ENCODE measurements at places on chromosomes 4 and X. TPM values are rescaled to one million over a fixed set of nuclear protein-coding genes. Genes with fewer than 3 reads are reported as not detected.

The BCLAF3 gene
- 16.9 TPM for total RNA-seq

The CT45A2 gene
- total RNA-seq: not detected

The MTNR1A gene
- total RNA-seq: 0.80 TPM

The CDS1 gene
- total RNA-seq: 18.7 TPM

The USP17L10 gene
- total RNA-seq: not detected

The NUDT11 gene
- 17.1 TPM for total RNA-seq

The CT45A3 gene
- not detected for total RNA-seq

The KIAA1210 gene
- total RNA-seq: 0.82 TPM

The DCAF4L1 gene
- not detected for total RNA-seq

The SYP gene
- total RNA-seq: 0.33 TPM

The COPS4 gene
- total RNA-seq: 34.1 TPM

Data from mesothelial cell of epicardium (in vitro differentiated cells).